ENCODE measurements at places on chromosomes 1 and 21.
A peak's percentile ranks its signal among the peaks of the same experiment; 100 is the strongest.

GRCh38 chr1:71780681-71781080 lies 501.7 kb downstream of the NEGR1 start:
- no peak for DNase-seq

DNA sequence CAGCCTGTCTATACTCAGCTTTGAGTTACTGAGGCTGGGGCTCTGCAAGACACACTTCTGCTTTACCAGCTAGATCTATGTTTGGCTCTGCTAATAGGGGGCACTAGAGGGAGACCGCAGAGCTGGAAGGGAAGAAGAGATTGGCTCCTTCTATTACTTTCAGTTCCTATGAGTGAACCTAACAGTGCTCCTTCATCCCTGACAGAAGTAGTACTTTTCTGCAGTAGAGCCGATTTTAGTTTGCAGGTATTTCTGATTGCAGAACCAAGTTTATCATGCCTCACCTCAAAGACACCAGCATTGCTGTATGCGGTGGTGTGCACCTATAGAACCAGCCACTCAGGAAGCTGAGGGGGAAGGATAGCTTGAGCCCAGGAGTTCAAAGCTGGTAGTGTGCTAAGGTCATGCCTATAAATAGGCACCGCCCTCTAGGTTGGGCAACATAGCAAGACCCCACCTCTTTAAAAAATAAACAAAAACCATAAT lies 5.7 kb upstream of the ZDHHC18 start:
- peak; percentile 80 for DNase-seq

- no peak for DNase-seq
Measured at GRCh38 chr1:51328279-51328678, 2.1 kb downstream of the TTC39A start.

- DNase-seq = no peak
Measured at GRCh38 chr21:33451634-33452071, 28.1 kb downstream of the TMEM50B start.

- no peak for DNase-seq
Measured at GRCh38 chr1:244207042-244207934, 156.2 kb downstream of the ZBTB18 start.
